ENCODE measurements at places on chromosomes 2 and 18.

DNA sequence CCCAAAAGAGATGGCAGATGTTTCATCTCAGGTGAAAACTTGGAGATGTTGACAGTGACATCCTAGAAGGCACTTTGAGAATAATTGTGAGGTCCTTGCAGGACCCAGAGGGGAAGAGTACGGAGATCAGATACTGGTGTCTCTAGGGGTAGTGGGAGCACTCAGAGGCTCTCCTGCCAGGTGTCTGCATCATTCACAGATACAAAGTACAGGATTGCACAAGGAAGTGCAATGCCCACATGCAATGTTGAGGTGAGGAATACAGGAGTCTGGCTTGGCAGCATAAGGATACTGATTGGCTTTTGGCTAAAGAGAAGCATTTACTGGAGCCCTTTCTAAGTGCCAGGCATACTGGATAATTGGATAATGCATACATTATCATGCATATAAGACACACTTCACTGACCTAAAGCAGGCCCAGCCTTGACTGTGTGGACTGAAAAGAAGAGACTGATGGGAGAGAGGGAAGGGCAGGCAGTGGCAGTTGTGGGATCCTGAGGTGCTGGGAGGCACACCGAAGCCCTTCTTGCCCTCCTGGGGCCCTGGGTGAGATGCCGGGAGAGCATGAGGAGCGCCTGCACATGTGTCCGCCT lies 31.0 kb upstream of the NCKAP5 start:
- DNase-seq, result no peak

DNA sequence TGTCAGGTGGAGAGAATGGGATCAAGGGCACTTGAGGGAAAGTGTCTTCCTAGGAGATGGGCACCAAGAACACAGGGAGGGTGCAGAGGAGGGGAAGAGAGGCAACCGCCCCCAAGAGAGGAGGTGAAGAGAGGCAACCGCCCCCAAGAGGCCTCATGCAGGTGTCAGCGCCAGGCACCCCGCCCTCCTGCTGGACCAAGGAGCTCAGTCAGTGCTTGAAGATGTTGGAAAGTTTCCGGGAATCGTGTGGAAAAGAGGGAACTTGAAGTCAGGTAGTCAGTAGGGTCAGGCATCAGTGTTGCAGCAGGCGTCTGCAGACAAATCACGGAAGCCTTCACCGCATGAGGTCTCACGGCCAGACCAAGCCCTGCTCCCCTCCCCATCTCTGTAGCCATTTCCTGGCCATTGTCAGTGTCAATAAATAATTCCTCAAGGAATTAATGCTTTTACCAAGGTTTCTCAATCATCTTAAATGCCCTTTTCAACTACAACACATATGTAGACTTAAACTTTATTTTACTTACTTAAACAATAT lies 353.1 kb downstream of the EIPR1 start:
- no peak for DNase-seq

DNA sequence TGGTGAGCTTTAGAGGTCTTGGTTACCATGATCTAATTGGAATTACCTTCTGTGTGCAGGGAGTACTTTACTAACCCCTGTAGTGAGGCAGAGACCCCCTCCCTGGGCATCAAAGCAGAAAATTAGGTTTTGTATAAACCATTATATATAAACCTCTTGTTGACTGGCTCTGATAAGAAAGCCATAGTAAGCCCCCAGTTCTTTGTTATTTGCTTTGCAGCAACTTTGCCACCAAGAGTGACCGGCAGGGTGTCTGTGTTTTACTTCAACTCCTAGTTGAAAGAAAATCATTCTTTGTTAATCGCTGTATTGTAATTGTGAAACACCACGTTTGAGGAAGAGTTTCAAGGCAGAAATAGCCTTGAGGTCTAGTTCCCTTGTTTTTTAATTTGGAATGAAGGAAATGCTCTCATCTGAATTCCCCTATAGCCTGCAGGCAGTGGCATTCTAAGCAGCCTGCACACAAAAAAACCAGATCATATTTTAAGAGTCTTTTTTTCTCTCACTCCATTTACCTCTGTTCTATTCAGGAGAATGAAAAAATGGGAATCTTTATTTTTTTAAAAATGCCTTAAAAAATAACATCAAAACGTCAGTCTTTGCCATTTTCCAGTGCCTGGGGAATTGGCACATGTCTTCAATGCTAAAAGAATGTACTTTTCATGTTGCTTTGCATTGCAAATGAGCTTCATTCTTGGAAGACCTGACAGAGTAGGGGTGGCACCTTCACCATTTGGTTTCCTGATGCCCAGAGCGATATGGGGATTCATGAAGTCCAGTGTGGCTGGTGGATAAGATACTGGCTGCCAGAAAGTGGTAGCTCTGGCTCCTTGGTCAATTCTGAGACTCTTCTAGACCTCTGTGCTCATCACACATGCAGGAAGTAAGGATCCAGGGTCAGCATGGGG lies 338.1 kb downstream of the SLC4A3 start:
- DNase-seq, result no peak

- no peak for DNase-seq
Measured at GRCh38 chr18:70335892-70336726, 47.3 kb downstream of the SOCS6 start.

- DNase-seq, result no peak
Measured at GRCh38 chr2:199997296-199997695, 41.9 kb downstream of the MAIP1 start.

GRCh38 chr2:203878063-203878462 lies 10.5 kb downstream of the CTLA4 start:
- DNase-seq, result no peak

GRCh38 chr2:153386481-153386897 lies 92.1 kb downstream of the RPRM start:
- DNase-seq, result peak; percentile 5

- no peak for DNase-seq
Measured at GRCh38 chr2:238459081-238459629, 32.4 kb downstream of the ASB1 start.
